DMS79 (cell line): ENCODE measurements at places on chromosomes 16 and 17.

GRCh38 chr17:62008294-62008693, 56.8 kb downstream of the MED13 start:
- DNase-seq = no peak

DNA sequence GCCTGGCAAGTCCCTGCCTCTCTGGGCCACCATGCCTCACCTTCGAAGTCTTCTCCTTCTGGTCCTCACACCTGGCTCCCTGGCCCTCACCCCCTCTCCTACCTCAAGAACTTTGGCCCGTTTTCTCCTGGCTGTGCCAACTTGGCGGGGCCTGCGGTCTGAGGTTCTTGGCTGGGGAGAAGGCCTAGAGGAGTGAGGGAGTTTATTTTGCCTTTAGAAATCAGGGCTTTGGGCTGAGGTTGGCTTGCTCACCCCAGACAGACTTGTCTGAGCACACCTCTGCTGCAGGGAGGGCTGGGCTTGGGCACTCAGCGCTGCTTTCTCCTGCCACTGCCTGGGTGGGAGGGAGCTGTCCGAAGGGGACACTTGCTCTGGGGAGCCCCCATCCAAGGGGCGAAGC, 23.3 kb upstream of the TAC4 start:
- DNase-seq = no peak

DNA sequence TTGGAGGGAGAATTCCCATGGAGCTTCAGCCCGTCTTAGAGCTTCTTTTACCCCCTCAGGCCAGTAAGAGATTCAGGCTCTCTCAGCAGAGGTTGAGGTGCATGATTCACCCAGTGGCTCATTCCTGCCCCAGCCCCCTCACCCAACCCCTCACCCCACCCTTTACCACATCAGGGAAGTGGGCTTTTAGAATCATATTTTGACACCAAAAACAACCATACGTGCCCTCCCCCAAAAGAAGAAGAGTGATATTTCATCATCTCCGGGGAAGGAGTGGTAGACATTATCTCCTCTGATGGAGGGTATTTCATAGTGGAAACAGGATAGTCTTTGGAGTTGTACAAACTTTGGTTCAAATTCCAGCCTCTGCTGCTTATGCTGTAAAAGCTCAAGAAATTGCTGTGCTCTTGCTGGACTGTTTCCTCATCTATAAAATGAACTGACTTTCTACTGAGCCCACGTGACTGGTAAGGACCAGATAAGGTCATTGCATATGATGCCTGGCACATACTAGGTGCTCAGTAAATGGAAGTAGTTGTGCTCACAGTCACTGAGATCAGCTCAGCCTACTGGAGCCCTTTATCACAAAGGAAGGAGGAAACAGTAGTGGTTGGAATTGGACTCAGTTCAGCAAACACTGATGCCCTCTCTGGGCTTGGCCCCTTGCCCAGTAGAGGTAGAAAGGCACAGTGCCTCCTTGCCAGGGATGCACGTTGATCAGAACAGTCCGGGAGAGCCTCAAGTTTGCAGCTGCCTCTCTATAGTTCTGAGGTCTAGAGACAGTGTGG, 18.3 kb upstream of the CCL5 start:
- DNase-seq = peak; percentile 73

DNA sequence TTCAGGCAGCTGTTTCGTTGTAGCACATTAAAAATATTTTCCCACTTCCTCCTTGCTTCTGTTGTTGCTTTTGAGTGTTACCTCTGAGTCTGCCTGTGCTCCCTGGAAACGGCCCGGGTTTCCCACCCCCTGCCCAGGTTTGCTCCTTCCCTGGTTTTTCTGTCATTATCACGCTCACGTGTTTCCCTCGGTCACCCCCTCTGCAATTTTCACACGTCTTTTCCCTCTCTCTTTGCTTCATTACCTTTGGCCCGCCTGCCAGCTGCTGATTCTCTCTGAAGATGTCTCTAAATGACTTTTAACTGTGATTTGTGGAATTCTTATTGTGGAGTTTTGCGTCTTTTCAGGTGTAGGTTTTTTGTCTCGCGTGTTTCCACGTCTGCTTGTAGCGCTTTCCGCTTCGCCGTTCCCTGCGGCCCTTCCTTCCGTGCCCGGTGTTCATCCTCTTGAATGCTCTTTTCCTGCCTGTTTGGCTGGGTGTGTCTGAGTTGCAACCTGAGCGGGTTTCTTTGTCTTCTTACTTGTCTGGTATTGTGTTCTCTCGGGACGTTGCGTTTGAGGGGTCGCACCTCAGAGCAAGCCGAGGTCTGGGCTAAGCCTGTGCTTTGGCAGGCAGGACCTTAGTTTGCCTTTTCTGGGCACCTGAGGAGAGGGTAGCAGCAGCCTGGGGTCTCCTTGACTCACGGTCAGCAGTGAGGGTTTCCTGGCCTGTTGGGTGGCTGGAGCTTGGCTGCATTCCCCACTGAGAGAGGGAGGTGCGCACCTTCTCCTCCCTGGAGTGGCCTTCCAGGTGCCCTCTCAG, 96.3 kb upstream of the ZNF750 start:
- peak; percentile 48 for DNase-seq

- no peak for DNase-seq
Observed at GRCh38 chr17:21248500-21248899, 4.7 kb downstream of the NATD1 start.

DNA sequence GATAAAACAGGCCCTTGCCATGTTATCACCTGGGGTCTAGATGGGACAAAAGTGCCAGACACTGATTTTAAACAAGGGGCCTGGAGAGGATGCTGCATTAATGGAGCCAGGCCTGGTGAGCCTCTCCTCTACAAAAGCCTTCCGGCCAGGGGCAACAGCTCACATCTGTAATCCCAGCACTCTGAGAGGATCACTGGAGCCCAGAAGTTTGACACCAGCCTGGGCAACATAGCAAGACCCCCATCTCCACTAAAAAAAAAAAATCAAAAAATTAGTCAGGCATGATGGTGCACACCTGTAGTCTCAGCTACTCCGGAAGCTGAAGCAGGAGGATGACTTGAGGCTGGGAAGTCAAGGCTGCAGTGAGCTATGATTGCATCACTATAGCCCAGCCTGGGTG, 3.5 kb downstream of the GINS2 start:
- no peak for DNase-seq

DNA sequence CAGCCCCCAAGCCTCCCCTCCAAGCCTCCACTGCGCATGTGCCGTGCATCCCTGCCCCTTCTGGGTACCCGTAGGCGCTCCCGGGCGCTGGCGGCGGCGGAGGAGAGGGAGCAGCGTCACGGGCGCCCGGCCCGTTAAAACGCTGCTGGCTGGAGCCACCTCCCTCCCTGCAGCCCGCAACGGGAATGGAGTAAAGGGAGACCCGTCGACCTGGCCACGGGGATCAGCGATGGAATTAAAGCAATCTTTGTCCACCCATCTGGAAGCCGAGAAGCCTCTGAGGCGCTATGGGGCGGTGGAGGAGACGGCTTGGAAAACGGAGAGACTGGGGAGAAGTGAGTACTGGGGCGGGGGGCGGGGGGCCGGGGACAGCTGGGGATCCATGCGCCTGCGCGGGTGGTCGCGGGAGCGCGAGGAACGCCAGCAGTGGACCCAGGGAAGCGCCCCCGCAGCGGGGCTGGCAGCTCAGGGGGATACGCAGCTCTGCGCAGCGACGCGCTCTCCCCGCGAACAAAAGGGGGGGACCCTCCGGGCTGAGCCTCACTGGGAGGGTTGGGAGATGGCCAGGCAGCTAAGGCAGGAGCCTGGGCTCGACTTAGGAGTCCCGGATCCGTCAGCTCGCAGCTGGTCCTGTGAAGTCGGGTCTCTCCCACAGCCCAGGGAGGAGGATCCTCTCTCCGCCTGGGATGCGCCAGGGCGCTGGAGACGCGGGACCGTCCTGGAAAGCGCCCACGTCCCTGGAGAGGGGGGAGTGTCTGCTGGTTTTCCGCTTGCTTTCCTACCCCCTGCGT, at the start of gene BMERB1:
TSS of gene BMERB1 (plus strand) at position 164 of the 791 bp plus-strand sequence. CDS start at position 230, 66 bp downstream.
- DNase-seq = peak; percentile 13

DNA sequence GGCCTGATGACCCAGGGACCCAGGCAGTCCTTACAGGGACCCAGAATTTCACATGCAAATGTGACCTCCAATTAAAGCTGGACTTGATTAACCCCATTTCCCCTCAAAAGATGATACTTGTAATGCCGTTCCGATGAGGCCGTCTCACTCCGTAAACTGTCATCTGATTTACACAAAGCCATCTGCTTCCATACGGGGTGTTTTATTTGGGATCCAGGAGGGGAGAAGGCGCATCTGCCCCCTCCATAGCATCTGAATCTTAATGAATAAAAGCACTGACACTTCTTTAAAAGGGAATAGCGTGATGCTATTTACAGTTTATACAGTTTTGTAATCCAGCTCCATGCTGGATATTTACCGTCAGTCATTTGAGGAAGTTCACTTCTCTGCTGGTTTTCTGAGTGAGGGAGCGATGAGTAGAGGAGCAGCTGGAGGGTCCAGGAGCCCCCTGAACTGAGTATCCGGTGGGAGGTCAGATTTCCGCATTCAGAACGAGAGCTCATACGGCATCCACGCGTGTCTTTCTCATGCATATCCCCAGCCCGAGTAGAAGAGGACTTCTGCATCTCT, 452.7 kb downstream of the WWOX start:
- DNase-seq = no peak

GRCh38 chr16:11833951-11834695, 17.2 kb downstream of the RSL1D1 start:
- no peak for DNase-seq

DNA sequence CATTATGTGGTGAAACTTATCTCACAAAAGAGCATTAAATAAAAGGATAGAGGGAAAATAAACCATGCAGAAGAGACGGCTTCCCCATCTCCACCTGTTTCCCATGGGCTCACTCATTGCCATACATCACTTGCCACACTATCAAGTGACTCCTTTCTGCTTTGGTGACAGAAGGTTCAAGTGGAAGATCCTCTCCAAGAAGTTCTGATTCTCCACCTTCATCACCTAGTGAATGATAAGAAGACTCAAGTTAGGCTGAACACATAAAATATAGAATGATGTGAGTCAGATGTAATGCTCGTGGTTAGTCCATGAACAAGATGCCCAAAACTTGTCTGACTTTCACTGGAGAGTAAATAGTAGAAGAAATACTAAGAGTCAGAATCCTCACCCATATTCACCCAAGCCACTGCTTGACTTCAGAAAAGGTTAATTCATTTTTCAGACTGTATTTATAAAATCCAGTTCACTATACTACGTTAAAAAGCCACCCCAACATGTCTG, 100.1 kb upstream of the TOB1 start:
- no peak for DNase-seq

- peak; percentile 49 for DNase-seq
Observed at GRCh38 chr17:40535924-40536294, 29.4 kb downstream of the CCR7 start.

- no peak for DNase-seq
Observed at GRCh38 chr16:74577882-74578366, 29.0 kb downstream of the GLG1 start.

- DNase-seq = no peak
Observed at GRCh38 chr16:74480150-74481029, 59.1 kb upstream of the CLEC18B start.

GRCh38 chr16:85657996-85658395, 30.8 kb downstream of the GINS2 start:
- DNase-seq = no peak
